ENCODE measurements at places on chromosomes 4 and X. TPM values are rescaled to one million over a fixed set of nuclear protein-coding genes. Genes with fewer than 3 reads are reported as not detected.

GRCh38 chr4:117512414-117512813, 427.0 kb upstream of the TRAM1L1 start:
- DNase-seq = no peak

GRCh38 chrX:118660085-118660484, 67.3 kb upstream of the IL13RA1 start:
- DNase-seq = no peak

DNA sequence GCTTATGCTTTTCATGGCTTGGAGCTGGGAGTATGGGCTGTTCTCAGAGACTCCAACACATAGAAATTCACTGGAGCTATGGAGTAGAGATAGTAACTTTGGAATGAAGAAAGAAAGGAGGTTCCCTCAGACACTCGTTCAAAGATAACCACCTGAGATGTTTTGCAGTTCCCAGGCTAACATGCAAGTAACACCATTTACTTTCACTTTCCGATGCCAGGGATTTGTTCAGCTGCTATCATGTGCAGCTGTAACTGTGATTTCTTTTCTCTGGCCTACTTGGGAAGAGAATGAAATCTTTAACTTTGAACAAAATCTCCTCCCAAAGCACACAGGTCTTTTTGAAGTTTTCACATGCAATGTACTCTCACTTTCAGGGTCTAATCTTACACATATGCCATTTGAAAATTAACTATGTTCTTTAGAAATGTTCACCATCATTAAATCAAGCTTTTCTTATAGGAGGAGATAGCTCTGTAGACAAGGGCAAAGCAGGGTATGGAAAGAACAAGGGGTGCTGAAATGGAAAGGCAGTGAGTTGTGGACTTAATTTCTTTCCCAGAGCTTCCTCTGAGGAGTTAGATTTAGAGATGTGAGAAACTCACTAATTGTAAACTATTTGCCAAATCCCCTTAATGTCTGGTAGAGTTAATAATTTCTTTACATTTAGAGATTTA, 514.3 kb downstream of the PDHA2 start:
- no peak for DNase-seq

DNA sequence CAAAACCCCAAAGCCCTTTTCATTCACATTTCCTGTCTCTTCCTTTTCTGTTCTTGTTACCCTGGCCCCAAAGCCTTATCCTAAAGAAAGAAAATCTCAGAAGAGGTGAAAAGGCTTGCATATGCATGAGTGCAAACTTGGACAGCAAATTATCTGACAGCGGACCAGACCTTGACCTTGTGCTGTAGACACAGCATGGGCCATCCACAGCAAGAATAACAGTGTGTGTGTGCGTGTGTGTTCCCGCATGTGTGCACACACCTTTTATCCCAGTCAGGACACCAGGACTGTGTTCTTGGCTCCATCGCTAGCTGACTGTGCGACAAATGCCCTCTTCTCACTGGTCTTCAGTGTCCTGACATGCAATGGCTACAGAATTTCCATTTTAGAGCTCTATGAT, 35.3 kb downstream of the ZBTB49 start:
- no peak for DNase-seq

HTN3 gene
- not detected for total RNA-seq

GSPT2 gene
- 6.4 TPM for total RNA-seq
